GM06990 (cell line): ENCODE measurements at places on chromosomes 3 and 15.

- no peak for DNase-seq
These were observed 46.6 kb downstream of the ATP13A4 start for GRCh38 chr3:193508108-193508507.

DNA sequence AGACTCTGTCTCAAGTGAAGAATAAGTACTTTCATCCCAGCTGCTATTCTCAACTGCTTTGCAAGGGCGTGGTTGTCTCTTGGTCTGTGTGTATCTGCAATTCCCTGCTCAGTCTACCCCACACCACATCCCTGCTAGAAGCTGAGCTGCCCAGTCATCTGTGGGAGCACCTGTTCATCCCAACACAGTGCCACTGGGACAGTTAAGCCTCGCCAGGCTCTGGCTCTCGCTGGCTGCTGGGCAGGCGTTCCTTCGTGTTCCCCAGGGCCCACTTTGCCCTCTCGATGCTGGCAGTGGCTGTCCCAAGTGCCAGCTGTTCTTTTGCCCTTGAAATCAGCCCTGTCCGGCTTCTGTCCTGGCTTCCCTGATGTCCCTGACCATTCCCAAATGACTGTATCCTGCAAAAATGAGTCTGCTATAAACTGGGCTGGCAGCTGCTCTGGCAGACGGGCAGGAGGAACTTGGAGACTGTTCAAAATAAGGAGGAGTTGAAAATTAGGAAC, 91.6 kb upstream of the KLHL25 start:
- no peak for DNase-seq

- no peak for DNase-seq
These were observed 187.4 kb downstream of the OR4M2 start for GRCh38 chr15:22267761-22268160.

- no peak for DNase-seq
These were observed 28.3 kb upstream of the LSAMP start for GRCh38 chr3:116473602-116474001.

GRCh38 chr3:115831864-115832263, 208.6 kb downstream of the GAP43 start:
- DNase-seq: no peak

DNA sequence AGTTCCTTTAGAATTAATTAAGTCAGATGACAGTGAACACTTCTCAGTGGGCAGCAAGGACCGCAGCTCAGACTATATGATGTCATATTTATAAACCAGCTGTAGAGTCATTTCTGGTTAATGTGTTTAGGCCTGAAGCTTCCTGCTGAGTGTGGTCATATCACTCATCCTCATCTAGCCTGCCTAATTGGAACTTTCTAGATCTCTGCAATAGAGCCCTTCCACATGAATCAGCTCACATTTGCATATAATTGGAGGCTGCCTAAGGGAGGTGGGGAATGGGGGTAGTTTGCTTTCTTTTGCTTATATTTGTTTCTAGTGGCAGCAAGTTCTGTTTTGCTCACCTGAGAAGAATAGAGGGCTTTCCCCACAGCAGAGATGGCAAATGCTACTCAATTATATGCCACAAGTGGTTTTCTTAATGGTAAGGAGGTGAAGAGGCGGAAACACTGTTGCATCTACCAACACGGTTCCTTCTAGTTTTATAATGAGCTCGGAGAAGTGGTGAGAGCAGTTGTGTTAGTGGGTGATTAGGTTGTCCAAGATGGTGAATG, 148.1 kb downstream of the KLHL25 start:
- DNase-seq: peak; percentile 61

DNA sequence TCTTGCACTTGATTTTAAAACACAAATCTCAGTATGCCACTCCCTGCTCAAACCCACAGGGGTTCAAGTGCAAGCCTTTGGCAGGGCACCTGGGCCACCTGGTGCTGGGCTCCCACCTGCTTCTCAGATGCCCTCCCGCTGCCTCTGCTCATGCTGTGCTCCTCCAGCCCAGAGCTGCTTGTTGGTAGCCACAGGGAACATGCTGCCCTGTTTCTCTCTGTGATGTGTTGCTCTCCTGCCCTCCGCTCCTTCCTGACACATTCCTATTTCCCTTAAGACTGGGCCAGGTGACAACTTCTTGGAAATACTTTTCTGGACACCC, 27.1 kb upstream of the KY start:
- DNase-seq: no peak

- DNase-seq: no peak
These were observed 74.0 kb downstream of the HERC1 start for GRCh38 chr15:63759752-63760151.

DNA sequence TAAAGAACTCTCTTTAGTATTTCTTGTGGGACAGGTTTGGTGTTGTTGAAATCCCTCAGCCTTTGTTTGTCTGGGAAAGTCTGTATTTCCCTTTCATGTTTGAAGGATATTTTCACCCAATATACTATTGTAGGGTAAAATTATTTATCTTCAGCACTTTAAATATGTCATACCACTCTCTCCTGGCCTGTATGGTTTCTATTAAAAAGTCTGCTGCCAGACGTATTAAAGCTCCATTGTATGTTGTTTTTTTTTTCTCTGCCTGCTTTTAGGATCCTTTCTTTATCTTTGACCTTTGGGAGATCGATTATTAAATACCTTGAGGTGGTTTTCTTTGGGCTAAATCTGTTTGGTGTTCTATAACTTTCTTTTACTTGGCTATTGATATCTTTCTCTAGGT, 119.0 kb upstream of the TBC1D5 start:
- DNase-seq: no peak

DNA sequence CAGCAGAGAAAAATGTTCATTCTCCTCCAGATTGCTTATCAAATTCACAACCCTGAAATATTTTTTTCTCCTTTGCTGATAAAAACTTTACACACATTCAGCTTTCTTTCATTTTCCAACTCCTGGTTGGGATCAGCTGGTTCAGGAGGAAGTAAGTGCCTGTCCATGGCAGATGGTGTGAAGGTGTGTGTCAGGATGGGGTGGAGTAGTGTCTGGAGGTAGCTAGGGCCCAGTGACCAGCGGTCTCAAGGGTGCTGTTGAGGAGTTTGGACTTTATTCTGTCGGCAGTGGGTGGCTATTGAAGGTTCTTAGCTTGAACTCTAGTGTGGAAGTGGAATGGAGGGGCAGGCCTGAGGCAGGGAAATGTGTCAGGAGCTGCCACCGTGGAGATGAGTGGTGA, 46.9 kb upstream of the PTPN23 start:
- DNase-seq: no peak

DNA sequence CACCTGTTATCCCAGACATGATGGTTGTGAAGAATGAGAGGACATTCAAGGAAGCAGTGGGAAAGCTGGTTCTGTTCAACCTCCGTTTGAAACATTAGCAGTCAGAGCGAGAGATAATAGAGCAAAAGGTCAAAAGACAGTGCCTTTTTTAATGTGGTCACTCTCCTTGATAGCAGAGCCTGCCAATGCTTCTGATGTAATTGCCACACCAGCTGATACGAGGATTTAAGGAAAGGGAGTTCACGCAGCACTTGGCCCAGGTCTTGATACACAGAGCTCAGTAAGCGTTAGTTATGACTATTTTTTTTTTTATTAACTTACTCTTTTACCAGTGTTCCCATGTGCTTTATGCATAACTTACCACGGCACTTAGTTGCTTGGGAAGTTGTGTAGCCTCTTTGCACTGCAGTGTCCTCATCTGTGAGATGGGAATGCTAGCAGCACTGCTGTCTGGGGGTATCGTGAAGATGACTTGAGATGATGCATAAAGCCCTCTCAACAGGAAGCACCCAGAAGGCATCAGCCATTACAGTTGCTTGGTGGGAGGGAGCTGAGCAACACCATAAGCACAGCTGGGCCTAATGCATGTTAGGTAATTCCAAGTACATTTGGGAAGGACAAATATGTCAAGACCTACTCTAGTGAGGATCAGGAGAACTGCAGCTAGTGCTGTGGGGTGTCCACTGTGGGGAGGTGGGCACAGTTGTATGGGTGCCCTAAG, 123.3 kb upstream of the RASGRP1 start:
- no peak for DNase-seq

- peak; percentile 6 for DNase-seq
These were observed 223.8 kb upstream of the SATB1 start for GRCh38 chr3:18648868-18649462.

- DNase-seq: no peak
These were observed 15.6 kb upstream of the KY start for GRCh38 chr3:134666466-134666865.

DNA sequence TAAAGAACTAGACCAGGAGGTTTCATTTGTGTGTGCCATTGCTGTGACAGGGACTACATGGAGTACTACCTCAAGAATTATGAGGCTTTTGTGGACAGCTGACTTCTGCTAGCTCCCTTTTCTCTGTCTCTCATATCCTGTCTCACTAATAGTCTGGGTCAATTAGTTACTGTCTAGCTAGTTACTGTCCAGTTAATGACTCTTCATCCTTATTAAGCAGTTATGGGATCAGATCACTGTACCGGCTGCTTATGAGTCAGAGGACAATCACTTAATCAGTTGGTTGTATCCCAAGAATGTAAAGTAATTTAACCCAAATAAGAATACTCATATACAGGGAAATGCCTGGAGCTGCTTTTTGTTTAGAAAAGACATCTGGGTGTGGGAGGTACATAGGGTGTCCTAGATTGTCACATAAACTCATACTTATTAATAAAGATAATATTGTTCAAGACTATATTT, 158.0 kb downstream of the CDIN1 start:
- no peak for DNase-seq

DNA sequence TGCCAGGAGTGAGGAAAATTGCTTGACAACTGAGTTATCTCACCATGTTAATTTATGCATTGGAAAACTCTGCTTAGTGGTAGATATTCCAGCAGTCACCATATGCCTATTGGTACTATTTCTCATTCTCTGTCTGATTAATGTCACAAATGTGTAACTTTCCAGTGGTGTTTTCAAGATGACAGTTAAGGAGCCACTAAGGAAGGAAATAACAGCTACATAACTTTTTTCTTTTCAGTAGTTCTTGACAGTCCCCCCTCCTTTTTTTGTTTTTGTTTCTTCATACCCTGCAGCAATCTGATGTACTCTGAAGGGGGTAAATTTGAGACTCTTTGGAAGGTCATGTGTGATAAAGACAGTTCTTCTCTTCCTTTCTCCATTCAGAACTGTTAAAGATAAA, 13.1 kb downstream of the RASA2 start:
- DNase-seq: no peak

DNA sequence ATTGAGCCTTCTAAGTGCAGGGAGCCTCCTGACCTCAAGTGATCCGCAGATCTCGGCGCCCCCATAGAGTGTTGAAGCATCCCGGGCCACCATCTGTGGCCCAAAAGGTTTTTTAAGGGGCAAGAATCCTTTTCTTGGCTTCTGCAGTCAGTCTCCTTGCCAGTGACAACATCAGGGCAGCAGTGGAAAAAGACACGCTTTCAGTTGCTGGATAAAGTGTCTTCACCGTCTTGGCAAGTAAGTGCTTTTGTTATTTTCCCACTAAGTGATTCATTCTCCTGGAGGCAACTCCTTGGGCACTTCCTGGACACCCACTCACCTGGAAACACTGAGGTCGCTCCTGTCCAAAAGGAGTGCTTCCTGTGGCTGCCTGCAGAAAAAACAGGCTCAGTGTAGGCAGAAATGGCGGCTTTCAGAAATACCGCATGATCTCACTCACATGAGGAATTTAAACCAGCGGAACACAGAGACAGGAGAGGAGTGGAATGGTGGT, 71.7 kb upstream of the ABHD2 start:
- no peak for DNase-seq

- no peak for DNase-seq
These were observed 330.2 kb downstream of the EPHB1 start for GRCh38 chr3:135125171-135125801.

GRCh38 chr3:142077859-142078500, 71.4 kb downstream of the TFDP2 start:
- no peak for DNase-seq

GRCh38 chr3:23402728-23403492, 199.8 kb downstream of the UBE2E2 start:
- DNase-seq: no peak

DNA sequence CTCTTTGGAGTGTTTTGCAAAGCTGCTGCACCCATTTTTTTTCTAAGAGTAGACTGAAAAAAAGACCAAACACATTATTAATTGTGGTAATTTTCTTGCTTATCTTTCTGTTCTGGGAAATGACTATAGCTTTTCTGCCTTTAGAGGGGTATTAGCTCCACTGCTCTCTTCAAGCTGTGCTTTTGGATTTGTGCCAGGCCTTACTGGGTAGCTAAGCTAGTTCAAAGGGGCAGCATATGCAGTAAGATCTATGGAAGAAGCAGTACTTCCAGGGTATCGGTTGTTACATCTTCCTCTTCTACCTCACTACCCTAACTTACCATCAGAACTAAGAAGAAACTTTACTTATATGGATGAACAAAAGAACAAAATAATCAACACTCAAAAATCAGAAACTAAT, 28.7 kb upstream of the ARIH1 start:
- no peak for DNase-seq

DNA sequence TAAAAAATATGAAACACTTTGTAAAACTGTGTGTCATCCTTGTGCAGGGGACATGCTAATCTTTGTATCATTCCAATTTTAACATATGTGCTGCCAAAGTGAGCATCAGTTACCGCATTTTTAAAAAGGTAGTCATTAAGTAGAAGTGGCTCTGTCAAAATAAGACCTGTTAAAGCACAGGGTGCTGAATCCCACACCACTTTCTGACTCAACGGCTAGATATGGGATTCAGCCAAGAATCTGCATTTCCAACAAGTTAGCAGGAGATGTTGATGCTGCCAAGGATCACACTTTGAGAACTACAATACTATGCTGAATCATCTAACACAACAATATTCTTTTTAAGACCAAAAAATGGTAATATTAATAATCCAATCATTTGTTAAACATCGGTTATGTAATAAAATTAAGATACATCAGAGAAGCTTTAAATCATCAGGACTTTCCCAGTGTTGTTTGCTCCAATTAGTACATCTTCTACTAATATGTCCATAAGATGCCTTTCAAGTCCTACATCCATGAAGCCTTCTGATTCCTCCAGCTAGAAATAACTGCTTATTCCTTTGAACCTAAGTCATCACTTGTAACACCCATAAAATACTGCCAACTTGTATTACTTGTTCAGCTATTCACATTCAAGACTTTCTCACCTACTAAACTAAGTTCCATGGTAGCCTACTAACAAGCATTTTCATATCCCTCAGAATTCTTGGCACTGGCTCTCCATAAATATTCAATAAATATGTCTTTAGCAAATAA, 71.1 kb downstream of the TBL1XR1 start:
- DNase-seq: no peak

DNA sequence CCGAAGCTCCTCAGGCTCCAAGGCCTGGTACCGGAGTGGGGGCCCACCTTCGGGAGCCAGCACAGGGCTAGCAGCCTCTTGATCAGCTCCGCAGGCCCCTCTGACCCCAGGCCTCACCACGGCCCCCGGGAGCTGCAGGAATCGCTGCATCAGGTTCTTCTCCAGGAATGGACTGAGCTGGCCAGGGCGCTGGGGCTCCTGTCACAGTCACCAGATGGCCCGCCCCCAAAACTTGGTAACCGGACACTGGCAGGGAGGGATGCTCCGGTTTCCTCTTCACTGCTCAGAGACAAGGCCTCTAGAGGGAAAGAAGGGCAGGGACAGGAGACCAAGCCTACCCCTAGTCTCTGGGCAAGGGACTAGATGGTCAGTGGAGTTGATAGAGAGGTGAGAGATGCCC, 9.9 kb downstream of the AP3B2 start:
- no peak for DNase-seq

GRCh38 chr3:22172964-22173363, 422.0 kb upstream of the ZNF385D start:
- DNase-seq: no peak
